ENCODE measurements at places on chromosomes 2 and 18. TPM values are rescaled to one million over a fixed set of nuclear protein-coding genes. Genes with fewer than 3 reads are reported as not detected.

Gene PLCD4
- 0.07 TPM for polyA plus RNA-seq

Gene DPYSL5
- polyA plus RNA-seq = not detected

DNA sequence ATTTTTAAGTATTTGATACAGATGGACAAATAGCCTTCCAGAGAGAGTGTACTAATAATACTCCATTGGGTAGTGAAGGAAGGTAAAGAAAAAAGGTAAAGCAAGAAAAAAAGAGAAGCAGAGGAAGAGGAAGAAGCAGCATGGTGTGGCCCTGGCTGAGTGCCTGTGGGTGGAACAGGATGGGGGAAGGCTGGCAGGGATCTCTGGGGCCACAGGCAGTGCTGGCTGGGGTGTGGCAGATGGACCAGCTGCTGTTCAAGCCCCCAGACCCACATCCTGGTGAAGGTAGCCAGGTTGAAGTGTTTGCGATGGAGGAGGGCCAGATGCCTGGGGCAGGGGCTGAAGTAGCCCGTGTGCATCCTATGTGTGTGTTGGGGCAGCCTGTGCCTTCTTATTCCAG is 79.0 kb downstream of the DYSF start:
- no peak for DNase-seq

GRCh38 chr2:151029406-151030157 is 232.1 kb downstream of the RBM43 start:
- peak; percentile 56 for DNase-seq

GRCh38 chr2:112201696-112202430 is 53.0 kb downstream of the ZC3H8 start:
- no peak for DNase-seq

DNA sequence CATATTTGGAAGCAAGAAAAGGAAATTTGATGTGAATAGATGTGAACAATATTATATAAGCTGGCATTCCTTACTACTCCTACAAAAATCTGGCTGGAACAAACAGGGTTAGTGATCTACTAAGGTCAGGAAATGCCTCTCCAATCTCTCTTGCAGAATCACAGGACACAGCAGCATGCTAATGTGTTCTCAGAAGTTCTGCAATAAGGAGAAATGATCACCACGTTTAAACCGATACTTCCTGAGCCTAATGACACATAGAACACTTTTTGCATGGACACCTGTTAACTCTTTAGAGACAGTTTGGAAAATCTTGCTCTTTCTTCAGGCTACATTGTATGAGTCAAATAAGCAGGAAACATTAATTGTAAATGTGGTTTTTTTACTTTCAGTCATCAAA is 89.6 kb upstream of the MAP3K20 start:
- DNase-seq = no peak

Gene SFT2D3
- 9.9 TPM for polyA plus RNA-seq

DNA sequence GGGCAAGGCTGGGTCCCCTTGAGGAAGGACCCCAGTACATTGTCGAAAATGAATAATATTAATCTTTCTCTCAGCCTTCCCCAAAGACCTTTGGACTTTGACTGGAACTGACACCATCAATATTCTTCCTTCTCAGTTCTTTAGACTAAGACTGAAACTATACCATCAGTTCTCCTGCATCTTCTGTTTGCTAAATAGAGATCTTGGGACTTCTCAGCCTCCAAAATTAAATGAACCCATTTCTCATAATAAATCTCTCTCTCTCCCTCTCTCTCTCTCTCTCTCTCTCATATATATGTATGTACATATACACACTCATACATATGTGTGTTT is 39.7 kb upstream of the VRK2 start:
- DNase-seq = no peak

GRCh38 chr18:12651651-12652050 is 6.3 kb downstream of the SPIRE1 start:
- no peak for DNase-seq

Gene ANKRD30B
- polyA plus RNA-seq = not detected

DNA sequence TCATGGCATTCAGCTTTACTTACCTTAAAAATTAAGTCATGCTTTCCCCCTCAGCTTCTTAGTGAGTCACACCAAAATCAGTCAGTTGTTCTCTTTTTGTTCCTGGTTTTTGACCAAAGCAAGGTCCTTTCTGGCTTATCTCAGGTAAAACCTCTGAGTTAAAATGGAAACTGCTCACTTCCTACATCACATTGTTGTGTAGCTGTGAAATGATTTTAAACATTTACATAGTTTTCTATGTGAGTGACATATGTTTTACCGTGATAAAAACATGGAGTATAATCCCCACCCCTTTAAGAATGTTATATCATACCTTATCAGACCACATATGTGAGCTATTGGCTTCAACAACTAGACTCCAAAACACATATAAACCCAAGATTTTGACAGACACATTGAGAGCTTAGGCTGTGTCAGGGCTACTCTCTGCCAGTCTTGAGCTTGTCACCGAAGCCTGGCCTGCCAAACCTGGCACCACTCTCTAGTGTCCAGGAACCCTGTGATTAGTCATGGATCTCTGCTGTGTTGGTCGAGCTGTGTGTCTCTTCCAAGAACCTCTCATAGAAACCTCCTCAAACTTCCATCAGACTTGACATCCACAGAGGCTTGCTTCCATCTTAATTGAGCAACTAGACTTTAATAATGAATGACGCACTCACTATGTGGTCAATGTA is 294.5 kb upstream of the FBXO11 start:
- no peak for DNase-seq

Gene EPG5
- 10.4 TPM for polyA plus RNA-seq

DNA sequence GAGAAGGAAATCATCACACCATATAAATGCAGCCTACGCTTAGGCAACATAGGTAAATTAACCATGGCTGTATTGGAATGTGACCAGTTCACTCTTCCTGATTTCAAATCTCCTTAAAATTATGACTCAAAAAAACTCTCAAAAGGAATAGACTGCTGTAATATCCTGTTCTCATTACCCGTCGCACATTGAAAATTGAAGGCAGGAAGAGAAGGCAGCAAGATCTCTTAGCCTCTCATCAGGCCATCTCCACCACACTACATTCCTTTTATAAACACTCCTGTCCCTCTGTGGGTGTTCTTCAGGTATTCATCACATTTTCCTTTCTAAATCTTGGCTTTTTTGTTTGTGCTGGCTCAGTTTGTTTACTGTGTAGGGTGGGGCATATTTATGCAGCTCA is 83.2 kb downstream of the PPP1R1C start:
- peak; percentile 44 for DNase-seq

GRCh38 chr2:229387866-229388265 is 116.8 kb upstream of the PID1 start:
- peak; percentile 75 for DNase-seq

- no peak for DNase-seq
Measured at GRCh38 chr2:49687918-49688317, 533.6 kb upstream of the FSHR start.

DNA sequence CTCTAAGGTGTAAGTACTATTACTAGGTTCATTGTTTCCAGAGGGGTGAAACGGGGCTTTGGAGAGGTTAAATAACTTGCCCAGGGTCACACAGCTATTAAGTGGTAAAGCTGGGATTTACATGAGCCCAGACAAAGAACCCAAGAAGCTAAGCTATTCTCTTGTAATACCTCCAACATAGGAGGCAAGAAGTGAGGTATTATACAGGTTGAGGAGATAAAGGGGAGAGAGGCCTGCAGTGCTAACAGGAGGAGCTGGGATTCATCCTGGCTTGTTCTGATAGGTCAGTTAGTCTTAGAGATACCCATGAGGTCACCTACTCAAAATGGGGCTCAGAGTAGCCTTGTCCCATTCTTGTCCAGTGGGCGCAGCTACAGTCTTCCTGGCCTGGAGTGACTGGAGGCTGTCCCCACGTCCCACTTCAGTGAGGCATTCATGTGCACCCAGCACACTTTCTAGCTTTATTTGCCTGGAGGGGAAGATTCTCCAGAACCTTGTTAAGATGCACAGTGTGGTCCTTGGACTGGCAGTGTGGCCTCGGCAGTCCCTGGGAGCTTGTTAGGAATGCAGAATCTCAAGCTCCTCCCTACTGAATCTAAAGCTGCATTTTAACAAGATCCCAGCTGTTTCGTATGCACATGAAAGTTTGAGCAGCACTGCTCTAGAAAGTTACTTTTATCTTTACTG is 63.5 kb downstream of the MEIS1 start:
- DNase-seq = no peak

- DNase-seq = no peak
Measured at GRCh38 chr2:173346035-173346434, 8.6 kb upstream of the CDCA7 start.

DNA sequence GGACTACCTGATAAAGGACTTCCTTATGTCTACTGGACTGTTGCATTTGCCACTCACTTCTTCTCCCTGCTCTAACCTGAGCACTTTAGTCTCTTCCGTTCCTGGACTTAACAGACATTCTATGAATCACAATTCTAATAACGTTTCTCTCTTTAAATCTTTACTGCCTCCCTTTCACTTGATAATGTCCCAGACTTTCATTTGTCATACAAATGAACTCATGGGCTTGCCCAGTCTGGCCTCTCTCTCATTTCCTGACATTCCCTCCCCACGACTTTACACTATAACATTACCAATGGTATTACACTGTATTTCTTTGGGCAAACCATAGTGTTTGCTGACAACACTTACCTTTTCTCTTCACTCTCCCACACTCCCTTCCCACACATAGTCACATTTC is 540.7 kb upstream of the TMEFF2 start:
- no peak for DNase-seq

Gene KIAA2012
- polyA plus RNA-seq = 0.69 TPM

Gene RPRM
- polyA plus RNA-seq = 0.50 TPM

Gene IL1RL2
- 0.35 TPM for polyA plus RNA-seq

- no peak for DNase-seq
Measured at GRCh38 chr2:205138735-205139134, 543.6 kb upstream of the NRP2 start.

Gene ADAM17
- polyA plus RNA-seq = 16.8 TPM

Gene TSPYL6
- not detected for polyA plus RNA-seq

Gene PPP4R1
- polyA plus RNA-seq = 34.4 TPM

Gene GKN2
- polyA plus RNA-seq = 429 TPM

GRCh38 chr2:219356834-219357233 is 24.3 kb upstream of the RESP18 start:
- no peak for DNase-seq

GRCh38 chr2:226720948-226721347 is 78.7 kb downstream of the IRS1 start:
- no peak for DNase-seq

Gene PLB1
- 10.3 TPM for polyA plus RNA-seq

Gene FEV
- polyA plus RNA-seq = not detected

DNA sequence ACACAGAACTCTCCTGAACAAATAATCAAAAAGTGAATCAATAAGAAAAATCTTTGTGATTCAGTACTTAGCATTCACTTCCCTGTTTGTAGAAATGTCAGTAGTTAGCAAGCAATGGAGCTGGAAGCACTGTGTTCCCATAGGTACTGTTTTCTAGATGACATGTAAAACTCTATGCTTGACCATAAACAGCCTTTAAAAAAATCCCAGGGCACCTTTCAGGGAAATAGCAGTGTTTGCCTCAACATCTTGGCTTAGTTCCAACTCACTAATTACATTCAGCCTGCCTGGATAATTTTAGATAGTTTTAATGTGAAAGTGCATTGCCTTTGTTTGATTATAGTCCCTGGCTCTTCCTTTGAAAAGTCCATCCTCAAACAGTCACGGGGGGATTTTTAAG is 721.8 kb downstream of the ERBB4 start:
- no peak for DNase-seq

Gene HJURP
- polyA plus RNA-seq = 0.84 TPM

Measured in lung (tissue), 17 donors.